ENCODE measurements at places on chromosomes 6 and 20.

- DNase-seq: no peak
Observed at GRCh38 chr20:51345601-51346101, 196.9 kb downstream of the NFATC2 start.

GRCh38 chr6:165653196-165653595 lies 9.8 kb downstream of the PDE10A start:
- no peak for DNase-seq

GRCh38 chr6:47376930-47377329 lies 67.2 kb upstream of the TNFRSF21 start:
- no peak for DNase-seq

GRCh38 chr6:41733707-41734665 lies 1.4 kb downstream of the TFEB start:
- DNase-seq: no peak

All from BJ (cell line).